Stimulated activated CD8-positive, alpha-beta memory T cell treated with anti-CD3 and anti-CD28 coated beads, Interleukin-4, amount 100 ng/mL, for 48 hours (primary cell): ENCODE measurements at places on chromosomes 12 and 14.

GRCh38 chr12:1853716-1854115 is 33.4 kb downstream of the LRTM2 start:
- no peak for DNase-seq

GRCh38 chr12:118307069-118307954 is 65.4 kb downstream of the TAOK3 start:
- DNase-seq, result peak; percentile 49

- DNase-seq, result no peak
Observed at GRCh38 chr12:79435742-79436141, 255.0 kb downstream of the PAWR start.

GRCh38 chr14:30085943-30086342 is 158.3 kb upstream of the PRKD1 start:
- no peak for DNase-seq

- DNase-seq, result peak; percentile 40
Observed at GRCh38 chr12:131929581-131930456, 743 bp downstream of the PUS1 start.

DNA sequence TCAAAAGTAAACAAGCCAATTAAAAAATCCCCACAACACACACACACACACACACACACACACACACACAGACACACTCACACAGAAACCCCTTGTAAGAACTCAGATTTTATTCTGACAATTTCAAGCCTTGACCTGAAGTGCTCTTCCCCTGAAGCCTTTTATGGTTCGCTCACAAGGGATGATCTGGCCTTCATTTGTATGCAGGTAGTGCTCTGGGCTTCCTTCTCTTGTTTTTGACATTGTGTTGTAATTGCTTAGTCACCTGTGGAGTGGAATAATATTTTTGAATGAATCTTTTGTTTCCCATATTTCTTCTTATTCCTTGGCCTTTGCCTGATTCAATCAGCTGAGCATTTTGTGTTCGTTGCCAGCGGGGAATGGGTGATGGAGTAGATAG is 83.3 kb upstream of the CSRP2 start:
- DNase-seq, result no peak

- no peak for DNase-seq
Observed at GRCh38 chr12:108600702-108601007, 2.8 kb upstream of the TMEM119 start.

DNA sequence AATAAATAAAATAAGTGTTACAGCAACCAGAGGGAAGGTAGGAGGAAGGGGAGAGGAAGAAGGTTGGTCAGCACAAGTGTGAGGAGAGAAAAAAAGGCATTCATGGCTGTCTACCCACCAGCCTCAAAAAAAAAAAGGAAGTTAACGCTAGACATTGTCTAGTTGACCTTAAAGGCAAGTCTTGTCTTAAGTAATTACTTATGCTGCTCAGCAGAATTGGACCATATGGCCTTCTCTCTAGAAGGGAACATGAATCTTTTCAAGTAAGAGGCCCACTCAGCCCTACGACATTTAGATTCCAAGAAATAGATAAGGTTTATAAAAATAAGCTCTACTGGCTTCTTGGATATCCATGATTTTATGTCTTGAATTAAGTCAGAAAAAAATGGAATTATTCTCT is 172.7 kb downstream of the ETNK1 start:
- DNase-seq, result no peak

GRCh38 chr14:69153152-69153872 is 393 bp upstream of the DCAF5 start:
- no peak for DNase-seq

DNA sequence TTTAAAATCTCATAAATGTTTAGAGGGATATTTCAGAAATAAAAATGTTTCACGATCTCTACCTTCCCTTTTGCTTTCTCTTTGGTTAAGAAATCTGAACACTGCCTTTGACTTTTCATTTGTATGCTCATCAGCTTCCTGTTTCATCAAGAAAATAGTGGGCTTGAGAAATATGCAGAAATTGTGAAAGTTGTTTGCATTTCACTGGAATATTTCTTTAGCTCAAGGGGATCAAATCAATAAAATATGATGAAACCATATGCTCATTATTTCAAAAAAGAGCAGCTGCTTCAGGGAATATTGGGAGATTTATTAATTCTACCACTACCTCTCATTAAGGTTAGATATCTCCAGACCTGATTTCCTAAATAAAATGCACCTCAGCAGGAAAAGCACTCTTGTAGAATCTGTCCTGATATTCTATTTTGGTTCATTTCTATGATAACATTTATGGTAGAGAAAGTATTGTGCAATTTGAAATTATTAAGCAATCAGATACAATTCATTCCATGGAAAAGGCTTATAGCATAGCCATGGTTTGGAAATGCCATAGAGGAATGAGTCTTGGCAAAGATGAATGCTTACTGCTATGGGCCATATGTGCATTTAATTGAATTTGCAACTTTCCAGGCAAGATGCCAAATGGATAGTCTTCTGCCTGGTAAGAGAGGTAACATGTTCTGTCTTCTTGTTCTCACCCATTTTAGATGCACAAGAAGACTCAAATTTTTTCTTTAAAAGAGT is 212.6 kb upstream of the SLC16A7 start:
- DNase-seq, result no peak

DNA sequence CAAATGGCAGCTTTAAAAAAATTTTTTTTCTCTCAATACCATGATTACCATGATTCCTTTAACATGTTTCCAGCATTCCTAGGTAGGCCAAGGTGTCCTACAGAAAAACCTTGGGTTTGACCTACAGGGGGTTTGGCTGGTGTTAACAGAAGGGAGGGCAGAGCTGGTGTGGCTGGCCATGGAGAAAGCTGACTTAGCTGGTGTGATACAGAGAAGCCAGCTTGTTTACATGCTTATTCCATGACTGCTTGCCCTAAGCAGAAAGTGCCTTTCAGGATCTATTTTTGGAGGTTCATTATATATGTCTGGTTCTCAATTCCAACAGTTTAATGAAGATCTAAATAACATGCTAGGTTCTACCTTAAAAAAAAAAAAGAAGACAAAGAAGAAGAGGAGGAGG is 68.6 kb downstream of the EEA1 start:
- DNase-seq, result no peak

GRCh38 chr12:75529316-75529715 is 17.9 kb upstream of the KRR1 start:
- DNase-seq, result no peak

GRCh38 chr14:104303705-104304425 is 165.5 kb downstream of the KIF26A start:
- no peak for DNase-seq
